ENCODE measurements at places on chromosomes 1 and 21.

GRCh38 chr1:170720661-170721060 lies 56.7 kb downstream of the PRRX1 start:
- no peak for DNase-seq

- DNase-seq, result no peak
These were observed 67.3 kb upstream of the KCNJ6 start for GRCh38 chr21:37983336-37984095.

DNA sequence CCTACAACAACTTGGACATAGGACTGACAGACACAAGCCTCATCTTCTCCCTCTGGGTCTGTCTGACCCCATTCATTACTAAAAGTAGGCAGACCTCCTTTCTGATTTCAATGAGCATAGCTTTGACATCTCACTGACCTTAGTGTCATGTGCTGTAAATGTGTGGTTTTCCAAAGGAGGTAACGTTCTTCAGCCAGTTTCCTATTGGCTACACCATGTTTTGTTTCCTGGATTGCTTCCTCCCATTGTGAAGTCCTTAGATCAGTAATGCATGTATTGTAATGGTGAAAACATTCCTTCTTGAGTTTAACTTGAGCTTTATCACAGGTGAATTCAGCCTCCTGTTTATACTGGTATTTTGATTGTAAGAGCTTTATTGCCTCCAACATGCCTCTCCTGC lies 20.6 kb downstream of the STXBP3 start:
- DNase-seq, result no peak

GRCh38 chr1:40553017-40553416 lies 21.6 kb downstream of the ZNF684 start:
- no peak for DNase-seq

DNA sequence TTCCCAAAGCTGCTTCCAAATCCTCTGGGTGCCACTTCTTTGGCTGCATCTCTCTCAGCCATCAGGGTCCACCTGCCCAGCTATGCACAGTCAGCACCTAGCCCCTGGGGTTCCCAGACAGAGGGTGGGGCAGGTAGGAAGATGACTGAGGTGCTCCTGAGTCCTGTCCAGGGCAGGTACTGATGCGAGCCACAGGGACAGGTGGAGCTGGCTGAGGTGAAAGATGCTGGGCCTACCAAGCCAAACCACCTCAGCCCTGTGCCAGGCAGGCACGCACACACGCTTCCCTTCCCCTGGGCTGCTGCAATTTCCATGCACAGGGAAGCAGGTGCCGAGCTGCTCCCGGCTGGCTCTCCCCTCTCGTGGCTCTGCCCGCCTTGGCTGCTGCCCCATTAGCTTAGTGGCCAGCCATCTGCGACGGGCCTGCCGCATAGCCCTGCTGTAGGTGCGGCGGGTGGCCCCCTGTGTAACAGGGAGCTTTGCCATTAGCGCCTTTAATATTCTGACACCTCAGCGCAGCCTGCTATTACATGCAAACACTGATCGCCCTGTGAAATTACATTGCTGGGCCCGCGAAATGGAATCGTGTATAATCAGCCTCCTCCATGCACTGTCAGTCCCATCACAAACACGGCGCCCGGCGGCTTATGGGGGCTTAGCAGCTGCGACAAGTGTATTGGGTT lies 38.9 kb downstream of the DMAP1 start:
- no peak for DNase-seq

GRCh38 chr1:229888561-229889001 lies 178.5 kb upstream of the GALNT2 start:
- no peak for DNase-seq

GRCh38 chr1:112971006-112971405 lies 15.0 kb upstream of the SLC16A1 start:
- no peak for DNase-seq

DNA sequence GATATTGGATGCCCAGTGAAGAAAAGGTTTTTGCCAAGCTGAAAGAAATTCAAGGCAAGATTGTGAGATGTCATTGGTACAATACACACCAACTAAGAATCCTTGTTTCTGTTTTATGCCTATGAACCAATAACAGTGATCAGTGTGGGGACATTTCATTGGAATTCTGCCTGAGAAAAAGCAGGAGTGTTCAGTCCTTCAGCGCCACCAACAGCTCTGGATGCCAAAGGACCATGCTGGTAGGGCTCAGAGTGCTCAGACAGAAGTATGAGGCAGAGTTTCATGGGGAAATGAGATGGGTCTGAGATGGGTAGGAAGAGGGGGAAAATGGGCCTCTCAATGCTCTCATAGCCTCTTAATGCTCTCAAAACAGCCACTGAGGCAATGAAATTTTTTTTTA lies 56.5 kb downstream of the GABPA start:
- DNase-seq, result no peak

DNA sequence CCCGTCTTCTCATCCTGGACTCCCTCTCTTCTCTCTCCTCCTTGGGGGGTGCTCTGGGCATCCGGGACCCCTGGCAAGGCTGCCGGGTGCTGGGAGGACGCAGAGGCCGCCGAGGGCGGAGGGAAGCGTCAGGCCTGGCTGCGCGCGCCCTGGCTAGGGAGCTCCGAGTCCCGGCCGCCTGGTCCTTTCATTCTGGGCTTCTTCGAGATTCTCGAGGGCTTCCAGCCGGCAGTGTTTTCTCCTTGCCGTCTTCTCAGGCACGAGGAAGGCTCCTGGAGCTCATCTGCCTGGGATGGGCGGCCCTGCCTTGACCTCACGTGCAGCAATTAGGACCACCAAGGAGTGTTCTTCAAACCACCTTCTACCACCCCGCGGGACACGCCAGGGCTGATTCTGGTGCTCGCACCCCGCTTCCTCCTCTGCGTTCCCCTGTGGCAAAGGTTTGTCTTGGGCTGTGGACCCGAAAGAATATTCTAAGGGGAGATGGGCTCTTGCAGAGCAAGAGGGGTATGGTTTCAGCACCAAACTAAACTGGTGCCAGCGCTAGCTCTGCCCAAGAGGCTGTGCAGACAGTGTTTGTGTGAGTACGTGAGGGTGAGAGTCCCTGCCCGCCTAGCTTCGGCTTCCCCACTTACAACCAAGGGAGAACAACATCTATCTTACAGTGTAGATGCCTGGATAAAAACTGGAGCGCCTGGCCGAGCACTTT lies 36.5 kb downstream of the PIK3CD start:
- DNase-seq, result peak; percentile 64

GRCh38 chr1:187408212-187409004 lies 579.7 kb downstream of the PLA2G4A start:
- no peak for DNase-seq

DNA sequence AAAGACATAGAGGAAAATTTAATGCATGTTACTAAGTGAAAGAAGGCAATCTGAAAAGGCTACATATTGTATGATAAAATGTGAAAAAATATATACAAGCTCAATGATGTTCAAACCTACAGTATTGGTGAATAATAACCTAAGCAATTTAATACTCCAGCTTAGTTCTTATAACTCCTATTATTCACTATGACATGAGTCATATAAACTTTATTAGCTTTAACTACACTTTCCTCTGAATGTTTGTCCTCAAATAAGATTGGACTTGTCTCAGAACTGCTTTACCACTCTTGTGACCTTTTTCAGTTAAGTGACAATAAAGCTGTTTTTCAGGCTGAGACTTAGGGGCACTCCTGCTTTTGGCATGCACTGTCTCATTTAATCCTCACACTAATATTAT lies 50.9 kb downstream of the CNST start:
- no peak for DNase-seq

DNA sequence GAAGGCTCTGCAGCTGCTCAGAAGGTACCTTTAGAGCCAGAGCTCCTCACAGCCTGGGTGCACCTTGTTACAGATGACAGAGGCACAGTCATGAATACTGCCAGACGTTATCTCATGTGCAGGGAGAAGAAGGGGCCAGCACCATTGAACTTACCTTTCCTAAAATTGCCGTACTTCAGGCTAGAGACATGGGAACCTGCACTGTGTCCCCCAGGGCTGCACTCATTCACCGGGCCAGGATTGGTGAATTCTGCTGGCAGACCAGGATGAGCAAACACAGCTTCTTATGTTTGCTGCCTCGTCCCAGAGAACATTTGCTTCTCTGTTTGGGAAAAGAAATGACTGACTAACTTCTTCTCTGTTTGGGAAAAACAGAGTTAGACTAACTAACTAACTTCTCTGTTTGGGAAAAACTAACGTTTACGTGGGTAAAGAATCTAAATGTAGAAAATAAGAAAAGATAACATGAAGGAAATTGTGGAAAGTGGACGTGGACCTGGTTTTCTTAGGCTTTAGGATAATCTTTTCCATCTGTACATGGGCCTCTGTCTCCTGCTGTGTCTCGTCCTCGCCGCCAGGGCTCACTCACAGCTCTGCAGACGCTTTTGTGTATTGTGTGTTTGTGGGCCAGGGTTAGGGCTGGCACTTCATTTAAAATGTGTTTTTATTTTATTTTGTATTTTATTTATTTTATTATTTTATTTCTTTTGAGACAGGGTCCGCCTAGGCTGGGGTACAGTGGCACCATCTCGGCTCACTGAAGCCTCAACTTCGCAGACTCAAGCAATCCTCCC lies 9.9 kb downstream of the OBSCN start:
- no peak for DNase-seq

DNA sequence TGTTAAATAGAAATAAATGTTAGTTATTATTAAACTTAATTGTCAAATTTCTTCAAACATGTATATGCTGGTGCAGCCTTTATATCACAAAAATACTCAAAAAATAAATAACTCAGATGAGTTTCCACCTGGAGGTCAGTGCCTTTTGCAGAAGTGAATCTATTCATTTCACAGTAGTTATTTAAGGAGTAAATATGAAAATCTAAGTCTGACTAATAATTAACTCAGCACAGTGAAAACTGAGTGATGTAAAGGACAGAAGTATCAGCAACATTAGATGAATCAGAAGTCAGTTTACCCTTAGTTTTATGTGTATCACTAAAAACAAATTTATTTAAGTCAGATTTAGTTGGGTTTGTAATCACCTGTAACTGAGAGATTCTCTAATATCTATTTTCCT lies 2135.4 kb downstream of the MRPL39 start:
- no peak for DNase-seq

DNA sequence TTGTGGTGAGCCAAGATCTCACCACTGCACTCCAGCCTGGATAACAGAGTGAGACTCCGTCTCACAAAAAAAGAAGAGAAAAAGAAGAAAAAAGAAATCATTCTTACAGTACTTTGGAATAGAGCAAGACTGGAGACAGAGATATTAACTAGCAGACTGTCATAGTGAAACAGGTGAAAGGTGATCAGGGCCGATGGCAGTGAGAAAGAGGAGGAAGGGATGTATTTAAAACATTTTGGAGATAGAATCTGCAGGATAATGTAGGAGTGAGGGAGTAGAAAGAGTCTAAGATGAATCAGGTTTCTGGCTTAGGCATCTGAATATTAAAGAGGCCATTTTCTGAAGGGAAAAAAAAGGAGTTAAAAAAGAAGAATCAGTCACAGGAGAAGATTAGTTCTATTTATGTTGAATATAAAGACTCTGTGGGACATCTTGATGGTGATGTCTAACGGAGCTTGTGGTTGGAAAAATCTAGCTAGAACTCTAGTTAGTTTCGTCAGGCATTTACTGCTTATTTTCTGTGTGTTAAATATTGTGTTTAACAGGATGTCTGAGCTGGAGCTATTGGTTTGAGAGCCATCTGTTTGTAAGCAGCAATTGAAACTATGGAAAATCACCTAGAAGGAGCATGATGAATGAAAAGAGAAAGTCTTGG lies 28.4 kb downstream of the BCL9 start:
- DNase-seq, result no peak

GRCh38 chr1:10892138-10893065 lies 96.0 kb upstream of the CASZ1 start:
- DNase-seq, result no peak

- DNase-seq, result no peak
These were observed 1278.3 kb downstream of the AMY1C start for GRCh38 chr1:105027838-105028471.

GRCh38 chr1:6445062-6445763 lies 20.6 kb downstream of the ESPN start:
- DNase-seq, result peak; percentile 72

- no peak for DNase-seq
These were observed 1.9 kb upstream of the UBASH3A start for GRCh38 chr21:42401820-42402251.

Measured in activated CD8-positive, alpha-beta memory T cell treated with anti-CD3 and anti-CD28 coated beads, Interleukin-2, amount 50 U/mL, for 48 hours (primary cell).